ENCODE measurements at places on chromosomes 11 and 22.

DNA sequence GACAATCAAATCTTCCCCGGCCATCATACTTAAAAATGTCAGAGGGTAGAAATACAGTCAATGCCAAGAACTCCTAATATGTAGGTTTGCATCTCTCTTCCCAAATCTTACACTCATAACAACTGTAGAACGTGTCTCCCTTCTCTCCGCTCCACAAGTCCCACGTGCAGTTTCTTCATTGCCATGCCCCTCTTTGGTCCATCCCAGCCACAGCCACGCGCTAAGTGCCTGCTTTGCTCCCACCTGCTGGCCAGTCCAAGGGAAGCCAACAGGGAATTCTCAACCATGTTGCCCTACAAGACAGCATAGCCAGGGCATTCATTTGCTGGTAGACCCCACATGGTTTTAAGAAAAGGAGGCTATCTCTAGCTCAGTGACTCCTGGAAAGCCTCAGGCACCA lies 420.6 kb upstream of the ISX start:
- no peak for DNase-seq

GRCh38 chr11:106327134-106327533 lies 249.7 kb downstream of the AASDHPPT start:
- DNase-seq = no peak

GRCh38 chr11:125111001-125111342 lies 454 bp downstream of the TMEM218 start:
- peak; percentile 15 for DNase-seq

GRCh38 chr11:115439385-115439784 lies 64.8 kb downstream of the CADM1 start:
- peak; percentile 39 for DNase-seq

DNA sequence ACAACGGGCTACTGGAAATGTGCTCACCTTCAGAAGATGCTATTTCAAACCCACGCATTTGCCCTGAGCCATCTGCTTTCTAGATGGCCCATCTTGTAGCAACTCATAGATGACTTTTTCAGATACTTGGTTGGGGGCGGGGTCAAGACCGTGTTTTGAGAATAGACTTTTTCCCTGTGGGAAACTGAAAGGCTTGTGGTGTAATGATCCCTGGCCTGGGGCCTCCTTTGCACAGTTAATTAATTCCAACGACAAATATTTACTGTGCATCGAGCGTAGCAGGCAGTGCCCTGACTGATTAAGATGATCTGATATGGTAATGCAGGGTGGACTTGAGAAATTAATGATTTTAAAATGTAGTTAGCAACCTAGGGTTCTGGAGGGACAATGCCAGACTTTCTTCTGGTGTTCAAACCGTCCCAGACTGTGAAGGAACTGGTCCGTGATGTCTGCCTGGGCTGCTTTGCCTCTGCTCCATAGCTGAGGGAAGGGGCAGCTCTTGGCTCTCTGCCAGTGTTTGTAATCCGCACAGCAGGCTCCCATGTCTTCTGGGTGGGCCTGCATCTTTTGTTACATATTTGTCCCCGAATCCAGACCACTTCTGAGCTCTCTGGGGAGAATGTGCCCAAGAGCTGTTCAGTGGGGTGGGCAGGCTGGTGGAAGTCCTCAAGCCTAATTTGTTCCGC lies 84.8 kb downstream of the ADAMTS15 start:
- DNase-seq = no peak

- DNase-seq = no peak
Measured at GRCh38 chr11:1994121-1994520, 3.5 kb downstream of the H19 start.

- DNase-seq = no peak
Measured at GRCh38 chr11:111367411-111368284, 11.4 kb downstream of the POU2AF1 start.

GRCh38 chr22:43905681-43906080 lies 13.9 kb upstream of the PNPLA5 start:
- no peak for DNase-seq

DNA sequence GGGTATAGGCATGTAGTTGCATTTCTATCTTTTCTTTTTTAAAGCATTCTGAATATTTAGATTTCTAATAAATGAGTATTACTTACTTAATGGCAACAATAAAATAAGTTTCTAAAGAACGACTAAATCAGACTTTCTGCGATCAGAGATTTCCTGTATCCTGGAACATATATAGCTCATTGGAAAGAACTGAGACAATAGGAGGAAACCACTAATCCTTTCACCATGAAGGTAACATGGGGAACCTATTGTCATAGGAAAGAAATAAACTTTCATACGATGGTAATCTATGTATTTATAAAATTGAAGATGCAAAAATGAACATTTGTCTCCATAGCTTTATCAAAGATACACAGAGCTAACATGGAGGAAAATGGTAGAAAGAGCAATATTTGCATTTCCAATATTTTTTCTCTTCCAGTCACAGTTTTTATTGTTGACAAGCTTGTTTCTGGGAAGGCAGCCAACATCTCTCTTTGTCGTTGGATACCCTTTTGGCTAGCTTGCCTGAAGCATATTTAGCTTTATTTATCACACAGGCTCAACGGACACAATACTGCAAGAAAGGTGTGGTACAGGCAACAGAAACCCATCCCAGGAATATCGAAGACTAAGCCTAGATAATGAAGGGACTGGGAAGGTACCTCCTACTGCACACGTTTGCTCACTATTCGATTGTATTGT lies 293.3 kb upstream of the MPPED2 start:
- no peak for DNase-seq

- DNase-seq = peak; percentile 23
Measured at GRCh38 chr11:118896472-118896913, 12.8 kb downstream of the CXCR5 start.

- DNase-seq = no peak
Measured at GRCh38 chr22:45946805-45947600, 30.0 kb downstream of the WNT7B start.

GRCh38 chr11:45853332-45854219 lies 6.3 kb downstream of the CRY2 start:
- no peak for DNase-seq

DNA sequence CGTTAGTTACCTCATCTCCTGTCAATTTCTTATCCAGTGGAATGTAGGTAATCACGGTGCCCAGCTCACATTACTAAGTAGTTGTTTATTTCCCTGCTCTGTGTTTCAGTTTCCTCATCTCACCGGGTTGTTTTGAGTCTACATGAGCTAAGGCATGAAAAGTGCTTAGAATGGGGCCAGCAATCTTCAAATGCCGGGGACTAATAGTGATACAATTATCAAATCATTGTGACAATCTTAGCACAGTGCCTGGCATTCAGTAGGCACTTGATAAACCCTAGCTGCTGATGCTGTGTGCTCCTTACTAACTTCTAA lies 53.3 kb upstream of the CD5 start:
- DNase-seq = no peak

DNA sequence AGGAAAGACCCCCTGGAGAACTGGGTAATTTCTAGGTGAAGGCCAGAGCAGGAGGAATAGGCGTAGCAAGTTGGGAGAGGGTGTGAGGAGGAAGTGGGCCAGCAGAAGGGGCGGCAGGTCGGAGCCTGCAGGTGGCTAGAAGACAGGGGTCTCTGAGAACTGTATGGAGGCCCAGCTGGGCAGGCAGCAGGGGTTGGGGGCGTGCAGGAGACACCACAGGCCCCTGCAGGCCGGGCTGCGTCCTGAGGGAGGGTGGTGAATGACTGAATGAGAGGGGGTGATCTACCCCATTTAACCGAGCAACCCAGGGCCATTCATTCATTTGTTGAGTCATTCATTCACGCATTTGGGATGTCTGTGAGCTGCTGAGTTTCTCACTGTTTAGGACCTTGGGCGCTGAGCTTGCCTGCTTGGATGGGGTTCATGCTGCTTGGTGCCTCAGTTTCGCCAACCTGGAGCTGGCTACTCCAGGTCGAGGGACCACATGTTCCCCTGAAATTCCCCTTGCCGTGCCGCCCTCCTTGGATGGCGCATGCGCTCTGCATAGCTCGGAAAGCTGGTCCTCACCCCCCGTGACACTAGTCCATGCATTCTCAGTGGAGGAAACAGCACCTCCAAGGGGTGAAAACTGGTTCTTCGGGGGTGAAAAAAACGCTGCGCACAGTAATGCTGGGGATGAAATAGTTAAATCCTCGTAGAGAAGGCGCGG lies 15.6 kb downstream of the MPPED1 start:
- DNase-seq = no peak

DNA sequence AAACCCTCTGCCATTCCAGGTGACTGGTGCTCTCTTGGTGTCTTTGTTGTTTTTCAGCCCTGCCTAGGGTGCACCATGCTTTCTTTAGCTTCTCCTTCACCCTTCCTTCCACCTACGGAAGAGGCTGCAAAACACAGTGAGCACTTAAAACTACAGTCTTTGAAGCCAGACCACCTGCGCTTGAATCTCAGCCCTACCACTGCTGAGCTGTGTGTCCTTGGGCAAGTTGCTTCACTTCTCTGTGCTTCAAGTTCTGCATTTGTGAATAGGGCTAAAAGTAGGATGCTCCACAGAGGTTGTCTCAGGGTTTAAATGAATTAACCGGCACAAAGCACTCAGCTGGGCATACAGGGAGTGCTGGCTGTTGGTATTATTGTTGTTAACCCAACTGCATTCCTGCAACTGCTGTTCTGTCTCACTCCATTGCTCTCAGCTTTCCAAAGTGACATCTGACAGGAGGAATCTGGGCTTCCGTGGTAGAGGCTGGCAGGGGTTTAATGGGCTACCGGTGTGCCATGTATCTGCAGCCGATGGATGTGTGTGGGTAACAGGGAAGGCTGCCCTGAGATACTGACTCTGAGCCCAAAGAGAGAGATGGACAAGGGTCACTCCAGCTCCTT lies 139.3 kb downstream of the FBXO7 start:
- DNase-seq = no peak

- no peak for DNase-seq
Measured at GRCh38 chr11:1470681-1471611, 15.6 kb downstream of the MOB2 start.

GRCh38 chr11:124676386-124676785 lies 2.7 kb downstream of the SPA17 start:
- peak; percentile 19 for DNase-seq

GRCh38 chr11:134687548-134687947 lies 275.5 kb upstream of the B3GAT1 start:
- DNase-seq = no peak

GRCh38 chr11:17573526-17573925 lies 26.5 kb downstream of the OTOG start:
- DNase-seq = no peak

- no peak for DNase-seq
Measured at GRCh38 chr11:104432526-104432925, 268.6 kb upstream of the PDGFD start.

DNA sequence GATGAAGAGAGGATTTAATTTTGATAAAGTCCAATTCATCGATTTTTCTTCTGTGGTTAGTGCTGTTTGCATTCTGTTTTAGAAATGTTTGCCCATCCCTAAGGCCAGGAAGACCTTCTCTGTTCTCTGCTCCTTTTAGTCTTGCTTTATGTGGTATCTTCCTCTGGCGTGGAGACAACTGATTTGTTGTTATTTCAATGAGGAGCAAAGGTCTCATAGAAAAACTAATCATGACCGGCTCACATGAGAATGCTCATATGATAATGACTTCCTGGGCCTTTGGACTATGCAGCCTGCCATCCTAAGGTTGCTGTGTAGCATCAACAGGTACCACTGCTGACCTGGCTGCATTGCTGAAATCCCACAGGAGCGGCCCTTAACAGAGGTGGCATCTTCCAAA lies 19.8 kb downstream of the SCGB1A1 start:
- no peak for DNase-seq

DNA sequence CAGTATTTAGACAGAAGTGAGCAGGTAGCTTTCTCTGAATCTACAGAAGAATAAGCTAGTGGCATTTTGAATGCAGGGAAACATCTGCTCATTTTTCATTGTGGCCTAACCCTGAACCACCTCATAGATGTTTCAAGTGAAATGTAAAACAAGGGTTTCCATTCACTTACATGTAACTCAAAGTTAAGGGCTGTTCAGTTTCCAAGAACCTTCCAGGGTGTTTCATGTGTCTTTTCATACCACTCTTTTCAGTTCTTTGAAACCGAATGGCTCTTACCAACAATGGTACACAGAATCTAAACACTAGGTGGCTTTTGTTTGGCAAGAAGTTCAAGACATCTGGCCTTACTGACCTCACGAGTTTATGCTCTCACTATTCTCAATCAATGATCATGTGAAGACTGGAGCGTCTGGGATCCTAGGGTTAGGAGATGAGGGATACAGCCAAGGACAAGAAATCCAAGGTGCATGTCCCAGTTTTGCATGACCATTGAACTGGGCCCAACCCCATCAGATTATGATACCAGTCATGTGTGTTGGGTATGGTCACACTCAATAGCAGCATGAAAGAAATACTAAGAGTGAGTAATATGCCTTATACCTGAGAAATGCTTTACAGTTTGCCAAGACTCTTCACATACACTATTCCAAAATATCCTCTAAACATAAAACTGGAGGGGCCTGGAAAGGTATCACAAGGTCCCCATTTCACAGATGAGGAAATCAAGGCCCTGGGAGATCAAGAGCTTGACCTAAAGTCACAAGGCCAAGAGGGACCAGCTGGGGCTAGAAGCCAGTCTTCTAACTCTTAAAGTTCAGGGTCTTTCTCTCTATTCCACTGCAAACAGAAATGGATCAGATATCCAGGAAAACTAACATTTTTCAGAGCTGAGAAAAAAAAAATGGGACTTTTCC lies 92.7 kb downstream of the ETS1 start:
- DNase-seq = no peak

DNA sequence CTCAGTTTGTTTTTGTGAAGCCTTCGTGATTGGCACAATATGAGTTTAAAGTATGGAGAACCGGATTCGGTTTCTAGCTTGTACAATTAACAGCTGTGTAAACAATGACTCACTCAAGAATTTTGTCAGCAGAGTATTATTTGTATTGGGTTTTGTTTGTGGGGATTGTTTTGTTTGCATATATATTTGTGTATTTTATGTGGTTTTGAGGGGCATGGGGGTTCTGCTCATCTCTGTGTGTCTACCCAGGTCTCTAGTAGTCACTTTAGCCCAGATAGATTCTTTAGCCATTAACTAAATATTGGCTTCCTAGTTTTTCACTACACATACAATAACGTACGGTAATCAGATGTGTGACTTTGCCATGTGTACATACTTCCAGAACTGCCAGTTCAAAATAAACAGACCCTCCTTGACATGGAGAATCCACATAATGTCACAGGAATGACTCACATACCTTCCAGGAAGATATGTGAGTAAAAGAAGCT lies 7.5 kb upstream of the MS4A7 start:
- peak; percentile 50 for DNase-seq

- no peak for DNase-seq
Measured at GRCh38 chr11:45879803-45880686, 5.4 kb upstream of the MAPK8IP1 start.

All from suppressor macrophage treated with lipopolysaccharide for 4 hours (primary cell).